GM04503 (cell line): ENCODE measurements at places on chromosomes 1 and 21.

- DNase-seq, result no peak
These were observed 124.8 kb downstream of the UBE2U start for GRCh38 chr1:64328193-64328592.

DNA sequence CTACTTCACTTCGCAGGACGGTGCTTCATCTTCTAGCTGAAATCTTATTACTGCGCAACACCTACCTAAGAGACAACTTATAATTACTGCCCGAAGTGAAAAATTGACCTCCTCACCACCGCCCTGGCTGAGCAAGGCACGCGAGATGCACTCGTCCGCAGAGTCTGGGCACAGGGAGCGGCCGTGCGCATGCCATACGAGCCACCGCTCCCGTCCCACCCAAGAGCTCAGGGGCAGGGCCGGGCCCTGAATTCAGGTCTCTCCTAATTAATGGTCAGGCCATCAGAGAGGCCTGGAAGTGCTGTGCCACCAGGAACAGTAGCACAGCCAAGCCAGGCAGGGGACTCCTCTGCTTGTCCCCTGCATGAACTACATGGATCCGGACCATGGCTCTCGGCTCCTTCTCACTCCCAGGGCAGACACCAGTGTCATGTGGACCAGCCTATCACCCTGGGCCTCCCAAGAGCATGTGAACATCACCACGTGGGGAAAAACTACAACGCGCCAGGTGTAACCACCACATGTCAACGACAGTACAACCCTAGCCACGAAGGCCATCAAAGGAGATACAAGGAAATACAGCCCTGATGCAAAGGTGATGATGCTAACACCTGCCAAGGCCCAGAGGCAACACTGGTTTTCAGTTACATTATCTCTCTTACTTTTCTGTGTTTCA is 11.5 kb downstream of the RIPK4 start:
- DNase-seq, result no peak

DNA sequence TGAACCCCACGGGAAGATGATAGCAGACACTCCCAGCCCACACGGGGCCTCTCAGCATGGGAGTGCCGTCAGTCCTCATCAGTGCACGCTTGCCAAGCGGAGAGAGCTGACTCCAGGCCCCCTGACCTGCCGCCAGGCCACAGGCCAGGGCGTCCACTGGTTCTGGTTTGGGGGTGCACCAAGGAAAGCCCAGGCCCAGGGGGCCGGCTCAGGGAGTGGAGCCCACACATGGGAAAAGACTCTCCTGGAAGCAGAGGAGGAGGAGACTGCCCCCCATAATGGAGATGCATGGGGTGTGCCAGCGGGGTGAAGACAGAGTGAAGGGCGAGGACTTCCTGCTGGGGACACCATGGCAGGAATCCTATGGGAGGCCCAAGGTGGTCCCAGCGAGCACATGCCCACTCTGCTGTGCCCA is 6.4 kb downstream of the TRIM11 start:
- no peak for DNase-seq

DNA sequence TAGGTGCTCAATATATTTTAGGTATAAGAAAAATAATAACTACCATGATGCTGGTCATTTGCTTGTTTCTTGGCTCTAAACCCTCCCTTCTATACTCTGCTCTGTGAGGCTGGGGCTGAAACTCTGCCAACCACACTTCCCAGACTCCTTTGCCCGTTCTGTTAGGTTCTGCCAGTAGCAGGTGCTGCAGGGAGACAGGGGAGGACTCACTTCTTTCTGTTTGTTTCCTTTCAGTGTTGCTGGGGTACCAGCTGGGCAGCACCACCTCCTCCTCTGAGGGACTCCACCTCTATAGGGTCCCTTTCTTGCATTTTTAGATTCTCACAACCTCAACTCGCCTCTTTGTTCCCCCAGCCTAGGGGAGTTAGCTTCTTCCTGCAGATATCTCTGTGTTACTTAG is 17.0 kb upstream of the SH2D2A start:
- no peak for DNase-seq

GRCh38 chr1:230966358-230966873 is 12.2 kb downstream of the TTC13 start:
- no peak for DNase-seq
